Osteocyte (in vitro differentiated cells): ENCODE measurements at places on chromosomes 13 and 19. TPM values are rescaled to one million over a fixed set of nuclear protein-coding genes. Genes with fewer than 3 reads are reported as not detected.

The ZNF415 gene
- total RNA-seq = 7.2 and 10.6 TPM in 2 replicates

The LYL1 gene
- total RNA-seq = not detected in 2 replicates

The AZU1 gene
- 0.91 and 1.0 TPM in 2 replicates for total RNA-seq

The HSPB6 gene
- 0.37 and 0.64 TPM in 2 replicates for total RNA-seq

The SPPL2B gene
- total RNA-seq = 75.9 and 77.0 TPM in 2 replicates

The ZNF865 gene
- total RNA-seq = 16.9 and 19.2 TPM in 2 replicates

The COMMD6 gene
- 122 and 124 TPM in 2 replicates for total RNA-seq

The TNFSF13B gene
- total RNA-seq = 1.1 and 1.7 TPM in 2 replicates
